T-helper 17 cell (primary cell): ENCODE measurements at places on chromosomes 1 and 21.

DNA sequence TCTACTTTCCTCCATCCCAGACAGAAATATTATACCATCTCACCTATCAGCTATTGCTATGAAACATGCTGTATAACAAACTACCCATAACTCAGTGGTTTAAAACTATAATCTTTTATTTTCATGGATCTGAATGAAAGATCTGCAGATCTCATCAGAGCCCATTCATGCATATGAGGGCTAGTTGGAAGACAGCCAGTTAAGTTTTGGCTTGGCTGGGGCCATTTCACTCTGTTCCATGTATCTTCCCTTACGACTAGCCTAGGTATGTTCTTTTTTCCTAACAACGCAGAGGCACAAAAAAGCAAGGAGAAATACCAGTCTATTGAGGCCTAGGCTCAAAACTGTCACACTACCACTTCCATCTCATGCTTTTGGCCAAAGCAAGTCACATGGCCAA, 28.1 kb upstream of the RGS1 start:
- no peak for DNase-seq

GRCh38 chr1:223784541-223784940, 61.2 kb downstream of the TP53BP2 start:
- no peak for DNase-seq

DNA sequence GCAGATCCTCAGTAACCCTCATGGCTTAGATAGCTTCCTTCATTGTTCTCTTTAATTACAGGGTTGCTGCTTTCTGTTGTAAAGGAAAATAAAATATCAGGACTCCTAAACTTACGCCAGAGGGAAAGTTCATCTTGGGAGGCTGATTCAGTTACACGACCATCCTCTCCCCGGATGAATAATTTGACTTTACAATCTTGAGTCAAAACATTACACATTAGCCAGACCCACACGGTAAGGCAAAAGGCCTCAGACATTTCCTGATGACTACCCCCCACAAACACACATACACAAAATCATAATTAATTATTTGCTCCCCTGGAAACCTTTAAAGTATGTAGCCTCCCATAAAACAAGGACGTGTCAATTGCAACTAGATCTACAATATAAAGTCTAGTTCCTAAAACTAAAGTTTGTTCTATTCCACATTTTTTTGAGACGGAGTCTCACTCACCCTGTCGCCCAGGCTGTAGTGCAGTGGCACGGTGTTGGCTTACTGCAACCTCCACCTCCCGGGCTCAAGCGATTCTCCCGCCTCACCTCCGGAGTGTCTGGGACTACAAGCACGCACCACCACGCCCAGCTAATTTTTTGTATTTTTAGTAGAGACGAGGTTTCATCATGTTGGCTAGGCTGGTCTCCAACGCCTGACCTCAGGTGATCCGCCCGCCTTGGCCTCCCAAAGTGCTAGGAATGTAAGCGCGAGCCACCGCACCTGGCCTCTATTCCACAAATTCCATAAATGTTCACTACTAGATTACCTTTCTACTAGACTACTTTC, 830 bp upstream of the PRDX1 start:
- no peak for DNase-seq

GRCh38 chr1:36384542-36385409, 948 bp downstream of the STK40 start:
- no peak for DNase-seq

GRCh38 chr1:40592107-40592803, 60.8 kb downstream of the ZNF684 start:
- no peak for DNase-seq
